ENCODE measurements at places on chromosomes 13 and 19. TPM values are rescaled to one million over a fixed set of nuclear protein-coding genes. Genes with fewer than 3 reads are reported as not detected.
A peak's percentile ranks its signal among the peaks of the same experiment; 100 is the strongest.

- H3K4me3 ChIP-seq = peak overlapping the region; percentile 68
- H3K36me3 ChIP-seq = peaks cover 19% of the 10 kb centered on the region
- H3K27me3 ChIP-seq = no peaks in the 10 kb centered on the region
Measured at GRCh38 chr19:926589-927350, 935 bp downstream of the ARID3A start.

DNA sequence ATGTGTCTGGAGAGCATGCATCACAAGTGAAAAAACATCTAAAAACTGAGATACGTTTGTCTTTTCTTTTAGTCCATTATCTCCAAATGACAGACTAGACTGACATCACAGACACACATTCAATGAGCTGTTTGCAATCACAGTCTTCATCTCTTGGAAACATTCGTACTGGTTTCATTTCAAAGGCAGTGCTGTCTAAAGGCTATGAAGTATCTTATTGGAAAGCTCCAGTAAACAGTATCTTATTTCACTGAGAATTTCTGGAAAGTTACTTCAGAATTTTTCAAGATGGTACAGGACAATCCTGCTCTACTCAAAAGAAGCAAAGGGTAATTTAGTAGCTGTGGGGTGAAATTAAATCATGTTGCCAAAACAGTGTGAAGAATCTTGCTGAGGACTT lies 53.5 kb upstream of the TNFRSF19 start:
- no peak overlapping the region for H3K27ac ChIP-seq
- H3K4me3 ChIP-seq = no peak overlapping the region
- no peaks in the 10 kb centered on the region for H3K36me3 ChIP-seq
- no peaks in the 10 kb centered on the region for H3K4me1 ChIP-seq
- H3K27me3 ChIP-seq = peaks cover 38% of the 10 kb centered on the region
- no peak for ATAC-seq

Gene CGB3
- total RNA-seq = not detected

- H3K27me3 ChIP-seq = no peaks in the 10 kb centered on the region
- no peak overlapping the region for H3K27ac ChIP-seq
- no peaks in the 10 kb centered on the region for H3K4me1 ChIP-seq
- no peak overlapping the region for H3K4me3 ChIP-seq
- no peaks in the 10 kb centered on the region for H3K36me3 ChIP-seq
- no peak for ATAC-seq
Measured at GRCh38 chr13:68066879-68067513, 836.9 kb upstream of the PCDH9 start.

DNA sequence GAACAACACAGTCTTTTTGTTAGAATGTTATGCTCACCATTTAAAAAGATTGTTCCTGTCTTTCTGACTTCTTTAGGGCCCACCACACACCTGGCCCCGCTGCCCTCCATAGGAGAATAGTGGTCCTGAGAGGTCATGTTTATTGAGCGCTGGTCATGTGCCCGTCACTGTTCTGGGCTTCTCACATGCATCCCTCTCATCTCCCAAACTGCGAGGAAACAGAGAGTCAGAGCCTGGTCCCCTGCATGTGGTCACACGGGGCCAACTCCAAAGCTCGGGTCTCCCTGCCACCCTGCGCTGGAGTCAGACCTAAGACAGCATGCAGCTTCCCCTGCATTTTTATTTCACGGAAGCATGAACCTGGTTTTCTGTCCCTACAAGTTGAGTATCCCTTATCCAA lies 70.4 kb upstream of the GPR183 start:
- H3K36me3 ChIP-seq = peaks cover 62% of the 10 kb centered on the region
- H3K4me3 ChIP-seq = no peak overlapping the region
- H3K27ac ChIP-seq = no peak overlapping the region
- H3K27me3 ChIP-seq = no peaks in the 10 kb centered on the region

Measured in activated T-helper 17 cell treated with anti-CD3 and anti-CD28 coated beads, Interleukin-2, amount 50 U/mL, for 72 hours (primary cell).